Pancreas (tissue), 10 donors: ENCODE measurements at places on chromosomes 16 and 17.

DNA sequence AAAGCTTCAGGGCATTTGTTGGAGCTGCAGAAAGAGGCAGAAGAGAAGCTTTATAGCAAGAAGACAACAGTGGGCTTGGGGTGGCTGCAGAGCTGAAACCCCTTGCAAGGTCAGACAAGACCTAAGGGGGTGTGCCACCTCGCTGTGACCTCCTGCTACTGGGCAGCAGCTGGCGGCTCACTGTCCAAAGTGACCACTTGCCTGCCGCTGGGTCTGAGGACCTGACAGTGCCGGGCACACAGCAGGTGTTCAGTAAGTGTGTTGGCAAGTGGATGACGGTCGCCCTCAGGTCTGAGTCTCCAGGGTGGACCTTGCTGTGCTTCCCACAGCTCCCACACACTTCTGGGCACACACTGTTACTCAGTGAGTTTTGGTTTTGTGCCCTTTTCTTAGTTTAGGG is 336.5 kb downstream of the C16orf95 start:
- DNase-seq, result no peak

DNA sequence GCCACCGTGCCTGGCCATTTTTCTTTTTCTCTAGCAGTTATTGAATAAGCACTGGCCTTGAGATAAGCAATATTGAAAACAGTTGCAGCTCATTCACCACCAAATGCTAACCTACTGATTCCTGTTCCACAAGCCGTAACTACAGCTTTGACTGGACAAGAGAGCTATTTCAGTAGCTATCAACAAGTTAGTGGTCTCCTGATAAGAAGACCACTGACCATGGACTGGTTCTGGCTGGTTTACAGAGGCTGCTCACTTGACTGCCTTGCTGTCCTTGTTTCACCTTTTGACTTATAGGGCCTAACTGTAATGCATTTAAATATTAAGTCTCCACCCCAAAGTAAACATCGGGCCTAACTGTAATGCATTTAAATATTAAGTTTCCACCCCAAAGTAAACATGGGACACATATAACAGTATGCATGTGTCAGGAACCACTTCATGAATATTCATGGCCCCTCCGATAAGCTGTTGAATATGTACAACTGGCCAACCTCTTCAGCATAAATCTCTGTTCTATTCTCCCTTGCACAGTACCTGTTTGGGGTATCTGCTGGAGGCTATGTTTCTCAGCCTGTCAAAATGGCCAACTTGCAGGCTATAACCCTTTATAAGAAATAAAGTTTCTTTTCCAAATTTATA is 94.1 kb downstream of the USP32 start:
- DNase-seq, result no peak

DNA sequence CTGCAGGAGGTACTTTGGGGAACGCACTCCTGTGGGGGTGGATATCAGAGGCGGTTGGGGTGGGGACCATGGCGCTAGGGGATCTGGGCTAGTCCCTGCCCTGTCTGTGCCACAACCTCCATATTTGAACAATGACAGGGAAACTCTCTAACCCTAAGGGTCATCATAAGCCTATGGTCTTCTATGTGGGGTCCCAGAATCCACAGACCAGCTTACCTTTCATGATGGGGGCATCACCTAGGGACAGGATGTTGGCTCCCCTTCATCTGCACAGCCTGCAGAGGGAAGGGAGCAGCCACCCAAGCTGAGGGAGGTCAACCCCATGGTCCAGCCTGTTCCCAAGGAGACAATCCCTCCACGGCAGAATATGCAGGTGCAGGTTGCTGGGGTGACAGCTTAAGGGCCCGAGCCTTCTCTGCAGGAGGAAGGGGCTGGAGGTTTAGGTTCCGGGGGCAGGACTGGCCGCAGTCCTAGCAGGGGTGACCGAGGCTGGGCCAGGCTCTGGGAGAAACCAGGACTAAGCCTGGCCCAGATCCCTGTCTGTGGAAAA is 1.7 kb downstream of the ORAI3 start:
- DNase-seq, result no peak

DNA sequence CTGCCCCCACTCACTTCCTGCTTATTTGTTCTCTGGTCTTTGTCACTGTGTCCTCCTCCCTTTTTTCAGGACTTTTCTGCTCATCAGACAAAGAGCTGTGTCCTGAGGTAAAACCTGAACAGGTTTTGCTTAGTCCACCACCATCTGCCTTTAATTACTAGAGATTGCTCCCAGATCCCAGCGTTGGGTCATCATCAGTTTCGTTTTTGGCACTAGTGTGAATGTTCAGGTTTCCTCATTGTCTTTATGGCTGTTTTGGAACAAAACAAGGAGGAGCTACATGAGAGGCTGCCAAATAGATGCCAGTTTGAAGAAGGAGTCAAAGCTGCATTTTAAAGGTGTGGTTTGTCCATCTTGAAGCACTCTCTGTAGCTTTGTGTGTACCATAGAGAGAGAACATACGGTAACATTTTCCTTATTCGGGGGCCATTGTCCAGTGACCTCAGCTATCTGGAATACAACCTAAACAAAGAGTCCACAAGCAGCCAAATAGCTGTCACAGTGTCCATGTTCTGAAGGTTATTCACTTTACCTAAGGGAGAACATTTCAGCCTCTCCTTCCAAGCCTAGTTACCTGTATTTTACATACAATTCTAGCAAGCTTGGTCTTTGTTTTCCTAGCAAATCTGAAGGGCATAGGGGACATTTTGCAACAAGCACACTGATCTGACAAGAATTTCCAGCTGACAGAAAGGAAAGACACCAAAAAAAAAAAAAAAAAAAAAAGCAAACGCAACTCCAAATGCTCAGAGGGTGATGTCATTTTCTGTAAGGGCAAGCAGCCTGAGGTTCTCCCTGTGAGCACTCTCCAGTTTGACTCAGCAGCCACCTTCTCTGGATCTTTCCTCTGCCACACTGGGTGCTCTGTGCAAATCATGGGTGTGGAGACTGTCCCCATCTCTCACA is 196.1 kb downstream of the NTN1 start:
- DNase-seq, result no peak

DNA sequence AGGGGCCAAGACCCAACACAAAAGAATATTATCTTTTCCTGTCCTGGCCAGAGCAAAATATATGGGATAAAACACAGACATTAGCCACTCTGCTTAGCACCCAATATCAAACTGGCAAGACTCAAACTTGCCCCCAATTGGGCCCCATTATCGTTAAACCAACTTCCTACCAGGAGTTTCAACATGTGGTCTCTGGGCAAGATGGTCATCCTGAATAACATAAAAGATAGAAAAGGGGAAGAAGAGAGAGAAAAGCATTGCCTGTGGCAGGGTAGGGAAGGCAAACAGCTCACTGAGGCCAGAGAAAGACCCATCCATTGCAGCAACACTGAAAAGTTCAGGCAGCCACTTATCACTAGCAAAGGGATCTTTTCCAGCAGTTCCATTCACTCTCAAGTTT is 502.1 kb downstream of the KIF2B start:
- no peak for DNase-seq

- DNase-seq, result no peak
Observed at GRCh38 chr16:70593544-70593943, 52.8 kb upstream of the IL34 start.

DNA sequence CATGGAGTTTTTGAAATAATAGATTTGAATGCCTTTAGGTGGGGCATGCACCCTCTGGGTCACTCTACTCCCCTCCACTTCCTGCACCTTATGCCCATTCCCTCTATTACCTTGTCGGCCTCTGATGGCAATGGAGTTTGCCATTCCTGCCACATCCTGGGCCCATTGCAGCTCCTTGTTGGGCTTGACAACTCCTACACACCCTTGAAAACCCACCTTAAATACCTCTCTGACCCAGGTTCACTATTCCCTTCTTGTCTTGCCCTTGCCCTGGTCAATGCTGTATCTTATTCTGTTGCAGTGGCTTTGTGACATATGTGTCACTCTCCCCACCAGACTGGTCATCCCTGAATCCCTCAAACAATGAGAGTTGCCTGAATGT is 2.4 kb downstream of the CCR7 start:
- no peak for DNase-seq

DNA sequence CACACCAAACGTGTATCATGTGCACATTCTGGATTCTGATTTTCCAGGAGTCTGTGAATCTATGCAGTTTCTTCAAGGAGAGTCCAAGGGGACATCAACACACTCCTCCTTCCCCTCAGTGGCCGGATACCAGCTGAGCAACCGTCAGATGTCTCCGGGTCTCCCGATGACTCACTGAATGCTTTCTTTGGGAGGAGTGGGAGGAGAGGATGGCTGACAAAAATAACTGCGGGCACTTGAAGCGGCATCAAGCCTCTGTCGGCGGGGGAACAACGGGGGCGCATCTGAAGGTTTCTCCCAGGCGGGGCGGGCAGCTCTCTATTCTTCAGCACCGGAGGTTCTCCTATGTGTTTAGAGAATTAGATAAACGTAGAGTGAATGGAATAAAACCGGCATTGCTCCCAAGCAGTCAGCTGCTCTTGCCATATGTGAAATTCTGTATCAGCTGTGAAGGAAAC is 24.6 kb upstream of the LRRC75A start:
- no peak for DNase-seq
